Stimulated activated CD8-positive, alpha-beta memory T cell treated with anti-CD3 and anti-CD28 coated beads, Interleukin-7, amount 100 ng/mL, for 48 hours (primary cell): ENCODE measurements at places on chromosomes 3 and 15.

DNA sequence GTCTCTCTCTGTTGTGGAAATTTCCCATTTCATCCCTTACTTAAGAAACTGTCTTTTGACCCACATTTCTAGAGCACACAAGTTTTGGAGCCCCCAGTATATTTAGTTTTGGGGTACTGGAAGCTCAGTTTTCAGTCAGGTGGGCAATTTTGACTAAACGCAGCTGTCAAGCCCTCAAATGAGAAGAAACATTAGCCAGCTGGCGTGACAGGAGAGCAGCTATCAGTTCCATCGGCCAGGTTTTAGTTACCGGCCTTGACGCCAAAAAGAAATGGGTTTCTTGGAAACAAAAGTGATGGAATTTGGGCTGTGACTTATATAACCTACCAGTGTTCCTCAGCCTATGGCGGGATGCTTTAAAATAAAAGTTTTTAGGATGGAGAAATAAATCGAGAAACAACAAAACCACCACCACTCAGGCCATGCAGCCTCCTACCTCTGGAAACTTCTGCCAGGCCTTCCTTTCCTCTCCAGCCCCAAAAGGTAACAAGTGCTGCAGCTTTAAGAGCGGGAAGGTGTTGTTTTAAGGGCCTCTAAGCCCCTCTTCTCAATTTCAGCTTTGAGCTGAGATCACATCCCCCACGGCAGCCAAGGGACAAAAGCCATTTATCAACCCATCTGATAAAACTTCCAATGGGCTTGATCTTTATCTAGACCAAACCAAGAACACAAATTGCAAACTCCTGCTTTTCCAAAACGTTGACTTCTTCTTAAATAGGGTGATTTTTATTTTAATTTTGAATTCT lies 18.3 kb downstream of the RGMA start:
- DNase-seq, result no peak

DNA sequence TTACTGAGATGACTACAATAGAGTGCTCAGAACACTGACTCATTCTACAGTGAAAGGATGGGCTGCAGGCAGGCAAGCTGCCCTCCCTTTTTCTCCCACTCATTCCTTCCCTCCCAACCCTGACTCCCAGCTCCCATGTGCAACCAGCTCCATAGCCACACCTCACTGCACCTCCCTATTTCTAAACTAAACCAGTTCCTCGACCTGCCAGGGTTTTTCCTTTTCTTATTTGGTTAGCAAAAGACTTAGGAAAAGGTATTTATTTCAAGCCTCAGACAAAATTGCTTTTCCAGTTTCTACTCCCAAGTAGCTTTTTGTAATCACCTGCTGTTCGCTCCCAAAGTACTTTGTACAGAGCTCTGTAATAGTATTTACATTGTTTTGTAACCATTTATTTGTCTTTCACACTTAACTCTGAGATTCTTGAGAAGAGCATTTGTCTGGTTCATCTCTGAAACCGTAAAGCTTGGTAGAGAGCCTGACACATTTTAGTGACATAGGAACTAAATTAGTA lies 2.2 kb downstream of the AADAC start:
- DNase-seq, result no peak

GRCh38 chr3:149813367-149814281 lies 609 bp downstream of the RNF13 start:
- DNase-seq, result peak; percentile 1

- DNase-seq, result no peak
Measured at GRCh38 chr15:51298620-51299019, 39.8 kb downstream of the CYP19A1 start.

DNA sequence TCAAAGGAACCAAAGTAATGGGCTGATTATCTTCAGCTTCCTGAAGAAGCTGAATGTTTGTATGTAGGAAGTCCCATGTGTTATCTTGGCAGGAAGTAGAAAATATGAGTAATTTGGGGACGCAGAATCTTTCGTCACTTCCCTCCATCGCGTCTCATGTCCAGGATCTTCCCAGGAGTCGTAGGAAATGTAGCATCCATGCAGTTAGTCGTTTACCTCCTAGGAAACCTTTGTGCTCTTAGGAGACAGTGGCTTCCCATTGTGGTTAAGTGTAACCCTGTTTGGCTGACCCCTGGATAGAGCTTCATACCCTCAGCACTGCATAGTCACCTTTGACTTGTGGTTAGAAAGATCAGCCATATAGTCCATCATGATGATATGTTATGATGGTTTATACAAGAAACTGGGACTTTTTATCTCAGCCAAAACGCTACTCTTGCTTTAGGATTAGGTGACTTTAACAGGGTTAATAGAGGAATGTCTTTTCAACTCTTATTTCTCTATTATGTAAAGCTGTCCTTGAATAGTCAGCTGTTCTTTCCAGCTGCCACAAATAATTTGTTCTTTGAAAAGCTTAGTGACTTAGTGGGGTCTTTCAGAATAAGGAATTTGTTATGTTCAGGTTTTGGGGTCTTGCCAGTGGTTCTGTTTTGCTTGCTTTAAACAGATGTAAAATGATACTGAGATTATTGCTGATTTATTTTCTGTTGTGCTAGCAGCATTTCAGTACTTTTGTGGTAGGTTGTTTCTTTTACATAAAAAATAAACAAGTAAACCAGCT lies 92.2 kb downstream of the KLHL25 start:
- no peak for DNase-seq

GRCh38 chr3:143302638-143303171 lies 183.1 kb downstream of the CHST2 start:
- no peak for DNase-seq

DNA sequence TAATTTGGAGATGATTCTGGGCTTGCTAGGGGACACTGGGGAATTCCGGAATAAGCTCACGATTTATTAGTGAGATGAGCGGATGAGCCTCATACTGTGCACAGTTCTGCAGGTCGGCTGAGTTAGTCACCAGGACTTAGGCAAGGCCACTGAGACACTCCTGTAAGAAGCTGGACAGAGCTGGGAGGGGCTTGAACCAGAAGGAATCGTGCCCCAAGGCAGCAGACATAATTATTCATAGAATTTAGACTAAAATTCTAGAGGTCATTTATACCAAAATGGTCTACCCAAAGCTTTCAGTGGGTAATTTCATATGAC lies 121.4 kb downstream of the VGLL4 start:
- no peak for DNase-seq

DNA sequence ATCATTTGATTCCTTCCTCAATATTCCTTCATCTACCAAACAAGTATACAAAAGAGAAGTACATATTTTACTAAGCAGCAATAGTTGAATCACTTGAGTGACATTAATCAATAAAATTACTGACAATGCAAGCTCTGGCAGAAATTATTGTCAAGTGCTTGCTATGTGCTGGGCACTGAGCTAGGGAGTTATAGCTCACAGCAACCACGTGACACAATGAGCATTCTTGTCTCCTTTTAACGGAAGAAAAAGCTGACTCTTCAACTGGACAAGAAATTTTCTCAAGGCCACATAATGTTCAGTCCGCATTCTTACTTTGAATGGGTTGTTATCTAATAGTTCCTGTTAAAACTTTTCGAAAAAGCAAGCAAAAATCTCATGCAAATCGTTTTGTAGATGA lies 500.1 kb downstream of the PYDC2 start:
- no peak for DNase-seq

- DNase-seq, result no peak
Measured at GRCh38 chr3:158165730-158166129, 55.8 kb downstream of the RSRC1 start.
